AG20443 (cell line): ENCODE measurements at places on chromosomes 3 and 15.
A peak's percentile ranks its signal among the peaks of the same experiment; 100 is the strongest.

DNA sequence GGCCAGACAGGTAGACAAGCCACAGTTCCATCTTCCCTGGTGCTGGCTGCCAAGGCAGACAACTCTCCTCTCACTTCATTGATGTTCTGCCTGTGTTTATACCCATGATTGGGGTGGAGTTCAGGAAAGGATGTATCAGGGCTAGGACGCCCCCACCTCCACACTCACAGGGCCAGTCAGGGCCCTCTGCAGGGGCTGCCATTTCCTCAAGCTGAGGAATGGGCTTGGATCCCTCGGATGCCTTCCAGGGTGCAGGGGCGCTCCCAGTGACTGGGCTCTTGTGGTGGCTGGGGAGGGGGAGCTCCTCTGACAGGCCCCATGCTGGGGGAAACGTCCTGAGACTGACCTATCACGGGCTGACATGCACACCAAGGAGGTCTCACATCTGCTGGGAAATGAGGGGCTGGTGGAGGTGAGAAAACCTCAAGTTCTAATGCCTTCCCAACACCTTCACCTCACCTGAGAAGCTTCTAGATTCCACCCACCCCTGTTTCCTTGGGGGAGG is 31.4 kb downstream of the SEMA7A start:
- DNase-seq: no peak

- DNase-seq: no peak
Measured at GRCh38 chr3:110799271-110799670, 272.3 kb upstream of the NECTIN3 start.

DNA sequence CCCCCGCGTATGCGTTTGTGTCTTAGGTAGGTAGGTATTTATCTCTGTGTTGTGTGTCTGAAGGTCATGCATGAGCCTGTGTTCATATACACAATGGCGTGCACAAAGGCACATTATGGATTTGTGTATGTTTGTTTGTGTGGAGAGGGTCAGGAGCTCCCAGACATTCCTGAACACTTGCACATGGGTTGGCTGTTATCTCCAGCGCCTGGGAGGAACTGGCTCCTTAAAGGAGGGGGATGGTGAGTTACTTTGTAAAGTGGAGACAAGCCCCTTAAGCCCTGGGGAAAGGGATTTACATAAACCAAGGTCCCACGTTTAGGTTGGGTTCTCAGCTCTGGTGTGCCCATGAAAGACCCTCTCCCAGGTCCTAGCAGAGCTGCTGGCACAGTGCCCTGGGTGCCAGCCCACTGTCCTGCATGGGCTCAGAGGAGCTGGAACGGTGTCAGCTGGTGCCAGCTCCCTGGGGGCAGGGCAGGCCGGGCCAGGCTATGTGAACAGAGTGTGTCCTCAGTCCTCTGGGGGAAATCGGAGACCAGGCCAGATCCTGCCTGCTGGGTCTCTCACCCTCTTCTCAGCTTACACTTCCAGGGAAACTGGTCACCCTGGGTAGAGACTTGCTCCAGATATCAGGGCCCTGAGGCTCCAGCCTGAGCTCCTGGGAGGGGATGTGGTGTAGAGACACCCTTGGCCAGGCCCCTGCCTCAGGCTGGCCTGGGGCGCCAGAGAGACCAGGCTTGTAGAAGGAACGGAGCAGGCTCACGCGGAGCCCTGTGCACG is 25.1 kb downstream of the SNX33 start:
- peak; percentile 55 for DNase-seq

DNA sequence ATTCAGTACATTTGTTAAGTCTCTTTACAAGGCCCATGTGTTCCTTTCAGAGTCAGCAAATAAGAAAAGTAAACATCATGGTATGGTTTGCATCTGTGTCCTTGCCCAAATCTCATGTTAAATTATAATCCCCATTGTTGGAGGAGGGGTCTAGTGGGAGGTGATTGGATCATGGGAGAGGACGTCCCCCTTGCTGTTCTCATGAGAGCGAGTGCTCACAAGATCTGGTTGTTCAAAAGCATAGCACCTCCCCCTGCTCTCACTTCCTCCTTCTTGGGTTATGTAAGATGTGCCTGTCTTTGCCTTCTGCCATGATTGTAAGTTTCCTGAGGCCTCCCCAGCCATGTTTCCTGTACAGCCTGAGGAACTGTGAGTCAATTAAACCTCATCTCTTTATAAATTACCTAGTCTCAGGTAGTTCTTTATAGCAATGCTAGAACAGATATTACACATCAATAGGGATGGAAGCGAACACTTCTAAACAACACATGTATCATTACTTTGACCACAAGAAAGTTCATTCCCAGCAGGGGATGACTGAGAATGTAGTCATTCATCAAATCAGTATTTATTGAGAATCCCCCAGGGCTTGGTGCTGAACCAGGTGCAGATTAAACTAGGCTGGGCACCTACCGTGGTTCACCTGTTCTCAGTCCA is 4.1 kb downstream of the EFCAB12 start:
- no peak for DNase-seq

DNA sequence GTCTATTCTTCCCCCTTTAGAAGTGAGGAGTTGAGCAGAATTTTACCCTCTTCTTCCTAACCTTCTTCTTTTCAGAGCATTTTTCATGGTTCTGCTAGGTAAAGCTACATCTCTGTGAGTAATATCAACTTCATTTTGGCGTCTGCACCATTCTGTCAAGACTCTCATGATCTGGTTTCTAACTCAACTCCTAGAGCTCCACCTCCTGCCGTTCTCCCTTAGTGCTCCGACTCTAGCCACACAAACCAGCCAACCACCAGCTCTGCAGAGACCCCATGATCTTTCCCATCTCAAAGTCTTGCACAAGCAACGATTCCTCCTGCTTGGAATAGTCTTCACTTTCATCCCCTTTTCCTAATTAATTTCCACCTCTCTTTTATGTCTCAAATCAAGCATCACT is 193.9 kb upstream of the TMC3 start:
- no peak for DNase-seq

DNA sequence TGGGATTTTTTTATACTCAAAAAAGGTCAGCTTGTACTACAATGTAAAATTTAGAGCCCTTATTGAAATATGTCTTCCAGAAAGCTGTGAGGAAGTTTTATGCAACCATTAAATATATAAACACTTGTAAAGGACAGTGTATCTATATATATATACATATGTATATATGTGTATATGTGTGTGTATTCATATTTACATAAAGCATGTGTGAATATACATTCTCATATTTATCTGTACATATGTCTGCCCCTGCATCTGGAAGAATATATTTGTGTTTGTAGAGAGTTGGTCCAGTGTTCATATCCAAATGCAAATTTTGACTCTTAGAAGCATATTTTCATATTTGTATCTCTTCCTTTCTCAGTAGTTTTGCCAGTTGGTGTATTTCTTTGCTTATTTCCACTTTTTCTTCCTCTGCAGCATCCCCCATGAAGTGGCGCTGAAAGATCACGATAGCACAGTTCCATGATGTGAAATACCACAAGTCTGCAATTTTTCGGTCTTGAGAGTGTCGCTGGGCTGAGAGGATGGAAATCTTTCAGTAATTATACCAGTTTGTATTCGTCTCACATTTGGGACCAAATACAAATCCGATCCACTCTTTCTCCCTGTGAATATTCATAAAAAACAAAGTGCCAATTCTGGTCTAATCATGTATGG is 311.7 kb upstream of the DPH6 start:
- DNase-seq: no peak

DNA sequence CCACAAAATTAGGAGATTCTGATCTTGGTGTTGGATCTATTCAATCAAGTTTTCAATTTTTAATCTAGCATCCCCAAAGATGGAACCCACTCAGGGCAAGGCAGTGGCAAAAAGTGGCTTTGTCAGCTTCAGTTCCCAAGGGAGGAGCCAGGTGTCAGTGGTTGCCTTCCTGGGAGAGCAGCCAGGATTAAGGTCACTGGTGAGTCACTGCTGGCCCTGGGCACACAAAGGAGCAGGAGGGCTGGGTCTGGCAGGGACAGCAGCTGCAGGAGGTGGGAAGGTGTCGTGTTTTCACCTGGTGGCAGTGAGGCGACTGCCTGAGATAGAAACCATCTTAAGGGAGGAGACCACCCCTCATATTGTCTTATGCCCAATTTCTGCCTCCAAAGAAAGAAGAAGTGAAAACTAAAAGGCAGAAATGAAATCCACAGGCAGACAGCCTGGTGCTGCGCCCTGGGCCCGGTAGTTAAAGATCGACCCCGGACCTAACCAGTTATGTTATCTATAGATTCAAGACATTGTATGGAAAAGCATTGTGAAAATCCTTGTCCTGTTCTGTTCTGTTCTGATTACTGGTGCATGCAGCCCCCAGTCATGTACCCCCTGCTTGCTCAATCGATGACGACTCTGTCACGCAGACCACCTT is 5.9 kb upstream of the KLHL25 start:
- peak; percentile 51 for DNase-seq

DNA sequence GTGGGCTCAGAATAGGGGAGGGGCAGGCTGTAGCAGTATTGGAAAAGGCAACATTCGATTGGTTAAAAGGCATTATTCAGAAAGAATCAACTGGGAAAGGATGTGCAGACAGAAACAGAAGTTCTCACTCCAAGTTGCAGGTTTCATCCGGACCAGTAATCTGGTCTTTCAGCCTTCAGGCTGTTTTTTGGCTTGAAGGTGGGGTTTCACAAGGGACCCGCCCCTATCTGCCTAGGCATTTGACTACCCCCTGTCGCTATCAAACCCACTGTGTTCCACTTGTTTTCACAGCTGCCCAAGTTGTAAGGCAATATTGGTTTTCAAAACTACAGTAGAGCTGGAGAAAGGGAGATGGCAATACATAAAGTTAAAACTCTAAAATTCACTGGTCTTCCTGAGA is 96.9 kb downstream of the VPS8 start:
- no peak for DNase-seq

DNA sequence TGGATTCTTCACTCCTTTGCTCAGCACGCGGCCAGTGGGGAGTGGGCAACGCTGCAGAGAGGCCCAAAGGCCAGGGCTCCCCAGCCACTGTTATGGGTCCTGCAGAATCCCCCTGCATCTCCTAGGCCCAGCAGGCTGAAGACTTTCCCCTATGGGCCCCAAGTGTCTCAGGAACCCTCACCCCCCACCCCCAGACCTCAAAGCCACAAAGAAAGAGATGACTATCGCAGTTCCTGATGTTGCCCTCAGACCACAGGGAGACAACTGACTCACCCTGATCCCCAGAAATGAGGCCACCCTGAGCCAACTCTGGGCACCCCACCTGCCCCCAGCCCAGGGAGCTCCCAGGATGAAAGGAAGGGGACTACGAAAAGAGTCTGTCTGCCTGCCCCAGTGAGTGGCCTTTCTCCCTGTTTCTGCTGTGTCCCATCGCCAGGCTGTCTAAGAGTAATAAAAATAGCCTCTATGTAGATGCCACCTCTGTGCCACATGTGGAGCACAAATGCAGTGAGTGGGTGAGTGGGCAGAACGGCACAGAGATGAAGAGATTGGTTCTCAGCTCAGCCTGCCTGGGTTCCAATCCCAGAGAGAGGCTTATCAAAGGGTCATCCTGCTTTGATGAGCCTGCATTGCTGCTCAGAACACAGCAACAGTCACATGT is 283.0 kb downstream of the UACA start:
- DNase-seq: no peak

- DNase-seq: no peak
Measured at GRCh38 chr15:88701561-88702095, 62.8 kb downstream of the ISG20 start.

DNA sequence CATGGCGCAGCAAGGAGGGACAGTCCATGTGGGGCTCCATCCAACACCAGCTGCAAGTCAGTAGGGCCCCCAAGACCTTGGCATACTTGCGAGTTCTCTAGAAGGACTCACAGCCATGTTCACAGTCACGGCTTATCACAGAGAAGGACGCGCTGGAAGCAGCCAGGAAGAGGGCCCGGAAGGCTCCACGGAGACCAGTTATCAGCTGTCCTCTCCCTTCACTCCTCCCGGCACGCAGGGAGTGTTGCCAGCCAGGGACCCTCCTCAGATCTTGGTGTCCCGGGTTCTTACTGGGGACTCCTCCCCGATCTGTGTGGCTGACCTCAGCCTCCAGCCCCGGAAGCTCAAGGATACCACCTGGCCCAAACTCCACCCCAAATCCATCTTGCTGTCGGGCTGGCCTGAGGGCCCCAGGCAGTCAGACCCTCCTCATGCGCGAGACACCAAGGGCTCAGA is 68.0 kb downstream of the SLTM start:
- peak; percentile 22 for DNase-seq

GRCh38 chr3:13296662-13297061 is 123.5 kb downstream of the NUP210 start:
- DNase-seq: no peak

GRCh38 chr15:38308797-38309196 is 56.2 kb downstream of the SPRED1 start:
- DNase-seq: no peak
